Colonic mucosa (tissue), 4 donors: ENCODE measurements at places on chromosomes 5 and 9. TPM values are rescaled to one million over a fixed set of nuclear protein-coding genes. Genes with fewer than 3 reads are reported as not detected.

Gene CDH9
- not detected for total RNA-seq

- H3K27ac ChIP-seq = no peak overlapping the region
- peaks cover 57% of the 10 kb centered on the region for H3K27me3 ChIP-seq
- DNase-seq = no peak
- no peaks in the 10 kb centered on the region for H3K36me3 ChIP-seq
Measured at GRCh38 chr5:51379331-51379700, 3.9 kb upstream of the ISL1 start.

Gene ANKRD18B
- 0.57 TPM for total RNA-seq

- no peak overlapping the region for H3K27ac ChIP-seq
- no peaks in the 10 kb centered on the region for H3K4me1 ChIP-seq
- H3K4me3 ChIP-seq = no peak overlapping the region
Measured at GRCh38 chr5:126430631-126431030, 7.4 kb downstream of the GRAMD2B start.

- no peak for DNase-seq
- no peaks in the 10 kb centered on the region for H3K4me1 ChIP-seq
- no peak overlapping the region for H3K4me3 ChIP-seq
- H3K27ac ChIP-seq = no peak overlapping the region
Measured at GRCh38 chr9:18235181-18235908, 238.6 kb upstream of the ADAMTSL1 start.

- no peak overlapping the region for H3K4me3 ChIP-seq
- peak; percentile 14 for DNase-seq
- H3K27ac ChIP-seq = no peak overlapping the region
- no peaks in the 10 kb centered on the region for H3K27me3 ChIP-seq
Measured at GRCh38 chr9:138049085-138049778, 171.7 kb downstream of the CACNA1B start.

DNA sequence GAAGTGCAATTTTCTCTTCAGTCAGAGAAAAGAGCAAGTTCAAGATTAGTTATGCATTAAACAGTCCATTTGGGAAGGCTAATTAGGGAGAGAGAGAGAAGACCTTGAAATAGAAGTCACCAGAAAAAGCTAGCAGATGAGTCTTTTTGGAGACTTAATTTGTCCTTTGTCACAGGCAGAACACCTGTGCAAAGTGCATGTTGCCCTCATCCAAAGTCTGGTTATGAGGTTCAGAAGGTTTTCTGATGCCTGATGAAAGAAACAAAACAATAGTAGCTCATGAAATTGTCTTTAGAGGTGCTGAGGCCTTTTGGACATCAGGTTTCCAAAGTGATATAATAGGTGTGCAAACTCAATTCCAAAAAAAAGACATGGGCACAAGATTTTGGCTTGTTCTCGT, 199.3 kb downstream of the MAN2A1 start:
- no peaks in the 10 kb centered on the region for H3K27me3 ChIP-seq
- no peak overlapping the region for H3K4me3 ChIP-seq
- DNase-seq = no peak
- no peaks in the 10 kb centered on the region for H3K36me3 ChIP-seq
- no peak overlapping the region for H3K27ac ChIP-seq

Gene GFPT2
- total RNA-seq = 0.62 TPM

DNA sequence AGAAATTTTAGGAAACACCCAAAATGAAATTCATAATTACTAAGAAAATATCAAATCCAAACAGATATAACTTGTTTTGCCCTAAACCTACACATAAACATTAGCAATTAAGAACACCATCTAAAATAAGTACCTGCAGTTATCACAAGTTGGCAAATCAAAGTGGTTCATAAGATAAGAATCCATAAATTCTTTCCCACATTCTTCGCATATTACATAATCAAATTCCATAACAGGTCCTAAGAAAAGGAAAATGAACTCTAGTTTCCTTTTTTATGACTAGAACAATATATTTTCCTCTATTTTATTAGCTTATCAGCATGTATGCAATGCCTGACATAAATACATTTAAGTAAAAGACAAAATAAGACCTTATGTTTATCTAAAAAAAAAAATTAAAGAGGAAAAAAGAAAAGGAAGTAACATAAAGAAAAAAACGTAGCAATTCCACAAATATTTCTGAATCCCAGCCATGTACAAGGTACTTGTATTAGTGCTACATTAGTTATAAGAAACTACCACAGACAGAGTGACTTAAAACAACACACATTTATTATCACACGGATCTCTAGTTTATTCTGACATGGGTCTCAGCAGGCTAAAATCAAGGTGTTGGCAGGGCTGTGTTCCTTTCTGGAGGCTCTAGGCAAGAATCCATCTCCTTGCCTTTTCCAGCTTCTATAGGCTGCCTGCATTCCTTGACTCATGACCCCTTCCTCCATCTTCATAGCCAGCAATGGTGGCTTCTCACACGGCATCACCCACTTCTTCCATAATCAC, 7.5 kb downstream of the XPA start:
- H3K36me3 ChIP-seq = no peaks in the 10 kb centered on the region
- H3K27me3 ChIP-seq = no peaks in the 10 kb centered on the region
- H3K4me3 ChIP-seq = no peak overlapping the region

Gene EIF4E1B
- total RNA-seq = not detected

Gene PLEKHG4B
- 0.05 TPM for total RNA-seq

DNA sequence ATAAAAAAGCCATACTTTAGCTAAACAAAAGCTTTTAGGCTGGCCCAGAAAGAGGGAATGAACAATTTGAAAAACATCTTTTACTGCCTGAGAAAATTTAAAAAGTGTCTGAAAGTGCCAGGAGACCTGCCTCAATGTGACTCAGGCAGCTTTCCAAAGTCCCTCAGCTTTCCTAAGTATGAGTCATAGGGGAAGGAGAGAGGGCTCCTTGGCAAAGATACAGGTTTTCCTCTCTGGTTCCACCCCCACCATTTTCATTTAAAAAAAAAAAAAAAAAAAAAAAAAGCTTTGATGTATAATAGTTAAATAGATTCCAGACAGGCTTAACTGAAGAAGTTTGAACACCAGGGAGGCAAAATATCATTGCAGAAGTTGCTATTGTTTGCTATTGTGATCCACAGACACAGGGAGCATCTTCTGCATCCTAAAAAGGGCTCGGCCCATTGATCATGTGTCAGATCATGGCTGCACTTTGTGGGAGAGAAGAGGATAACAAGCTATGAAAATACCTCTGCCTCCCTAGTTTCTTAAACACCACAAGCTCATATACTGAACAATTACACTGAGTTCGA, 71.5 kb downstream of the MRPS27 start:
- no peaks in the 10 kb centered on the region for H3K36me3 ChIP-seq
- H3K4me3 ChIP-seq = no peak overlapping the region
- H3K4me1 ChIP-seq = peaks cover 6% of the 10 kb centered on the region
- H3K27ac ChIP-seq = peak overlapping the region; percentile 5
